ENCODE measurements at places on chromosomes 5 and 9.

- no peak for DNase-seq
Measured at GRCh38 chr5:13843175-13843846, 101.2 kb downstream of the DNAH5 start.

- DNase-seq, result no peak
Measured at GRCh38 chr9:3238236-3238635, 287.6 kb downstream of the RFX3 start.

DNA sequence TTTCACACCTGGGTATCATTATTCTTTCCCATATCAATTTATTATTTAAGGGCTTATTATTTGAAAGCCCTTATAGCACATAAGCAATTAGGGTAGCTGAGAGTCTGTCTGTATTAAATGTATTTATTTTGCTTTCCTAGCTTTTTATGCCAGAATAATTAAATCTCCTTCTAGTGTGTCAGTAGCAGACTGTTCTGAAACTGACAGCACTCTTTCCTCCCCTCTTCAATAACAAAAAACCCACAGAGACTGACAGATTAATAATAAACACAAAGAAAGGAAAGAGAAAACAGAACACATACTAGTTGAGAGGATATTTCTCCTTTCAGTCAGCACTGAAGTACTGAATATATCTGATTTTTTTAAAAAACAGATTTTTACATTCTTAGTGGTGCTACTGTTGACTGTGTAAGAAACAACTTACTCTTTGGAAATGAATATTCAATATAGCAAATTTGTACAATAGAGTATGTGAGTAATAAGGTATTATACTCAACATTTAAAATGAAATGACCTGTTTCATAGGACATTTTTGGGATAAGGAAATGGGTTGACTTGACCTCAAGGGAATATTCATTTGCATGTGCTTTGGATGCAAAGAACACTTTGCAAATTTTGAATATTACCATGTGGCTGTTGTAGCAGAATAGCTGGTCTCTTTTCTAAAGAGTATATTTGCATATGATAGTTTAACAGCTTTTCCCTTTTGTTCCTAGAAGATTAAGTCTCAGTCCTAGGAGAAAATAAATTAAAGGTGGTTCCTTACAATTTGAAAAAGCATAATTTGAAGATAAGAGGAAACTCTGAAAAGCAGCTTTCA lies 208.3 kb downstream of the SPATA31D1 start:
- DNase-seq, result no peak

DNA sequence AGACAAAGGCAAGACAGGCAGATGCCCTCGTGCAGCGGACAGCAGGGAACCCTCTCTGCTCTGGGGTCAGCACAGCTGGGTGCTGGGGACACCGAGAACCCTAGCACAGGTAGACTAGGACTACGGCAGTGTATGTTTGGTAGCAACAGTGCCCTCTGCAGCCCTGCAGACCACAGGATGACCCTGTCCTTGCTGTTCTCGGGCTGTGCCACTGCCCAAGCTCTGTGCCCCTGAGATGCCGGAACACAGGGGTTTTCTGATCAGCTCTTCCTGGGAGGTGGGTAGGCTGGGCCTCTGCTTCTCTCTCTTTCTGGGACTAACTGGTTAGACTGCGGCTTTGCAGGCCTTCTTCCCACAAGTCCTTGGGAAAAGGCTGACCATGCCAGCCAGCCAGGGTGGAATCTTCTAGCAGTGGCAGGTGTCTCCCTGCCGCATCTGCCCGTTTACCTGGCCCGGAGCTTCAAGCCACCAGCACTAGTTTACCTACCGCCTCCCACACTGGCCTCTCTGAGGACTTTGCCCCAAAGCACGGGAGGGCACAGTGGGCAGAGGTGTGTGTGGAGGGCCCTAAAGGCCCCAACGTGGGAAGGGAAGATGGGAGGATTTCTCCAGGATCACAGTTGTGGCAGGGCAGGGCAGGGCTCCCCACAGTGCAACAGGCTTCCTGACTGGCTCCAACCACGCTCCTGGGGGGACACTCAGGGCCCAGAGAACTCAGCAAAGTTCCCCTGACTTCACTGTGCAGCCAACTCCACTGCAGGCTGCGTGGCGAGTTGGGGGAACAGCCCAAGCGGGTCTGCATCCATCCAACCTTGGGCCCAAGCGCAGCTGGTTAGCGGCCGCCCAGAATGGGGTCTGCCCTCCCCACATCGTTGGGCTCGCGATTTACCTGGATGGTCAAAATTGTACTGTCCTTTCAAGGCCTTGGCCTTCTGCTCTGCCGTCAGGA lies 1.2 kb downstream of the UCK1 start:
- DNase-seq, result no peak

- DNase-seq, result peak; percentile 45
Measured at GRCh38 chr9:114339130-114339908, 9.7 kb downstream of the ORM2 start.

DNA sequence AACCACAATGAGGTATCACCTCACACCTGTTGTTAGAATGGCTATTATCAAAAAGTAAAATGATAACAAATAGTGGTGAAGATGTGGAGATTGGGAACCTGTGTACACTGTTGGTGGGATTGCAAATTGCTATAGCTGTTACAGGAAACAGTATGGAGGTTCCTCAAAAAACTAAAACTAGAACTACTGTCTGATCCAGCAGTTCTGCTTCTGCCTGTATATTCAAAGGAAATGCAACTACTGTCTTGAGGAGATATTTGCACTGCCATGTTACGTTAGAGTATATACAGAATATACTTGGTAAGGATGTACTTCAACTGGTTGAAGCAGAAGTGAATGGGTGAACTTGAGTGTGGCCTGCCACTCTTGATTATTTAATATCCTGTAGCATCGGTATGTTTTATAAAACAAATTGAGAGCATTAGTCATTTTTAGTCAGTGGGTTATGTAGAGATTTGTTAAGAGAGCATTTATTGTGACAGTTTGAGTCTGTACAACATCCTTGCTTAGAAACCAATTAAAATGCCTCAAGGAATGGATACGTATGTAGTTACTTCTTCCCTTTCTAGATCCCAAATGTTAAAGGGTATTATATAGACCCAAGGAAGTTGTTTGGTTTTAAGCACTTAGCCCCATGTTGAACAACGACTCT lies 37.5 kb downstream of the ZCCHC7 start:
- DNase-seq, result no peak

- DNase-seq, result peak; percentile 34
Measured at GRCh38 chr9:18710065-18710464, 236.1 kb downstream of the ADAMTSL1 start.

DNA sequence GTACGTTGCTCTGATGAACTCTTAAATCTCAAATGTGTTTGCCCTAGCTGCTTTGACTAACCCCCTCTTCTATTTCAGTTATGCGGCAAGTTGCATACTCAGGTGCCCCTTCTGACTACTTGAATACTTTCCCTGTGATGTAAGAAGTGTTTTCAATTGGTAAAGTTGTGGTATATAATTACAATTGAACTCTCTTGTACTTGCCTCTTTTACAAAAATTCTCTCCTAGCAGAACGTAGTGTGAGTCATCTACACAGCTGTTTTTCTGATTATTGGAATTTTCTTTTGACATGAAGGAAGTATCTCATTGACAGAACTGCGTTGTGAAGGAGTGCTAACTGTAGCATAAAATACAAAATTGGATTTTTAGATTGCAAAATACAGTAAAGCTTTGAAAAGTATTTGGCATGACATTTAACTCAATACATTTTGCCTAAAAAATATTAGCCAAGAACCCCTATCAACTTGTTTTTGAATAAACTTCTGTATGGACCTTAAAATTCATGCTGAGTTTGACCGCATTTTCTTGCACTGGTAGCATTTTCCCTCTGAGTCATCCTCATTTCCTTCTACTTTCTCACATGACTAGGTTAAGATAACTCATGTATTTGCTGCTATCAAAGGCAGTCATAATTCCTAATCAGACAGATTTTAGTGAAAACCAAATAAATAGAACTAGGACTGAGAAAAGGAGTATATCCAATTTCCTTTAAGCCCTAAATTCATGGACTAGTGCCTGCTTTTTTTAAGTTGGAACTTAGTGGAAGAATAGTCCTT lies 6.3 kb downstream of the CRHBP start:
- peak; percentile 62 for DNase-seq

GRCh38 chr5:135517631-135518030 lies 18.1 kb downstream of the NEUROG1 start:
- DNase-seq, result no peak
